NCI-H1092 treated with DMSO at 0.1 percent for 48 hours (cell line): ENCODE measurements at places on chromosomes 7 and 10.

GRCh38 chr7:101576998-101577397 lies 52.1 kb downstream of the MYL10 start:
- DNase-seq = no peak

DNA sequence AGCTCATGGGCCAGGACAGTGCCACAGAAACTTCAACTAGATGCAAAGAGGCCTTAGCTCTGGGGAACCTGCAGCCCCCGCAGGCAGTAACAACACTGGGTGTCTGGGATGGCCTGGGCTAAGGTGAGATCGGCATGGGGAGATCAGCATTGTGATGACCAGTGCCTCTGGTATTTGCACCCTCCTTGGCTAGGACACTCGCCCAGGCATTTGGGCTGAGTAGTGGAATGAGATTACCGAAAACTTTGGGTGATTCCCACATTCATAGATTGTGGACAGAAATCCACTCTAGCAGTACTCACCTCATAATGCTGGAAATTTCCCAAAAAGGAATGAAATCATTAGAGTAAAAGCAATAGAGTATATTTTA lies 70.6 kb upstream of the ZMIZ2 start:
- no peak for DNase-seq

GRCh38 chr7:98617960-98618418 lies 904 bp downstream of the NPTX2 start:
- peak; percentile 16 for DNase-seq

GRCh38 chr7:126856691-126857291 lies 395.9 kb downstream of the GRM8 start:
- no peak for DNase-seq

- no peak for DNase-seq
Observed at GRCh38 chr7:91446819-91447218, 182.6 kb downstream of the FZD1 start.
